ENCODE measurements at places on chromosomes 1 and 21.

DNA sequence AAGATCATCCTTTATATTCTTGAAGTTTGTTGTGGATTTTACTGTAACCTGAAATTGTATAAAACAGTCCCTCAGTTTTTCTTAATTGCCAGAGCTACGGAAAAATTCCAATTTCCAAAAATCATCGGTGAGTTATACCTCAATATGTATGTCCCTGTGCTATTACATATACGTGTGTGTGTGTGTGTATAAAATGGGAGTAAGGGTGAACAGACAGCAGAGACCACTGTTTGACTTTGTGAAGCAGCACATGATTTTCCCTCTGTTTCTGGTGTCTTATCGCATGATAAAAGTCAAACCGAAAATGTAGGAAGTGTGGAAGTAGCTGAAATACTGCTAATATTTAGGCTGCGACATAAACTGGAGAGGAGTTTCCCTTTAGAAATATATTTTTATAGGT lies 1.2 kb downstream of the OR2T1 start:
- DNase-seq: no peak

DNA sequence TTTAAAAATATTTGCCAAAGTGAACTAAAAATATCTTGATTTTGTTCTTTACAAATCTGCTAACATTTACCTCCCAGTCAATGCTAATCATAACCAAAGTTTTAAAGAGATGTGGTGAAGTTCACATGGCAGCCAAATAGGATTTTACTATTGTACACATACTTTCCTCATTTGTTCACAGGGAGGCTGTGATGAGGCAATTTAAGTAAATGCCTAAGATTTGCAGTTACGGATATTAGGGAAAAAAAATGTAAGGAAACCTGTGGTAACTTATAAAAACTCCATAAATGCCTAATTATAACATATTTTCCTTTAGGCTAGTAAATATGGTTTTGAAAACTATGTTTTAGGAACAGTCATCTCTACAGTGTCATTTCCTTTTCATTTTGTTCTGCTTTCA lies 32.4 kb downstream of the RGS5 start:
- DNase-seq: peak; percentile 14

DNA sequence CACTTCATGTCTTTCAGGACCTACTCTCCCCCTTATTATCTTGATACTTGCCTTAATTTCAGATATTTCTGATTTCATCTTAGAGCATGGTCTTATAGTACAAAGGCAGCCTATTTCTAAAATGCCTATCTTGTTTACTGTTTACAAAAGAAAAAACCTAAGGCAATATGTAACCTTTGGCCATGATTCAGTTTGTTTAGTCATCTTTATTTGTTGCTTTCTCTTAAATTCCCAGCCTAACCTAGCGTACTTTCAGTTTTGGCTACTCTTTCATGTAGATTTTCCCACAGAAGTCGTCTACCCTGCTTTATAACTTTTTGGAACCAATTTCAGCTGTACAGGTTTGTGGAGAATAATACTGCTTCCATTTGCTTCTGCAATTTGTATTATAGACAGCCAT lies 81.8 kb downstream of the KIF1B start:
- DNase-seq: no peak

GRCh38 chr1:101667761-101668160 lies 329.0 kb downstream of the OLFM3 start:
- DNase-seq: no peak

- no peak for DNase-seq
Measured at GRCh38 chr1:197100677-197101076, 33.6 kb upstream of the F13B start.

GRCh38 chr1:153616144-153616916 lies at the start of gene S100A14:
Gene S100A14, minus strand, starts transcription at chr1:153616325. Its CDS starts 467 bp downstream, at chr1:153615858.
- no peak for DNase-seq

DNA sequence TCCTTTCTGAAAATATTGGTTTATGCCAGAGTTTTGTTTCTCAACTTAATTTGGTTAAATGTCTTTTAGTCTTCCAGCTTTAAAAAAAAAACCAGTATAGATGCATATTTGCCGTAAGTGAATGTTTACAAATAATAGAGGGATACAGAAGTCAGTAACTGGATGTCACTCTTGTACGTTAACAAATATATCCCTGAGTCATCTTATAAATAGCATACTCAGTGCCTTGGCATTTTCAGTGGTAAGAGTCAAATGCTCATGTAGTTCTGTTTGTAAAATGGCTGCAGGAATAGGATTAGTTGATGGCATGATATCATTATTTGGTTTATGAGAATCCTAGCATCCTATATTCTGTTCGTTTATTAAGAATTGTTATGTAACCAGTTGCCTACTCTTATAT lies 55.4 kb downstream of the SPEN start:
- peak; percentile 31 for DNase-seq

DNA sequence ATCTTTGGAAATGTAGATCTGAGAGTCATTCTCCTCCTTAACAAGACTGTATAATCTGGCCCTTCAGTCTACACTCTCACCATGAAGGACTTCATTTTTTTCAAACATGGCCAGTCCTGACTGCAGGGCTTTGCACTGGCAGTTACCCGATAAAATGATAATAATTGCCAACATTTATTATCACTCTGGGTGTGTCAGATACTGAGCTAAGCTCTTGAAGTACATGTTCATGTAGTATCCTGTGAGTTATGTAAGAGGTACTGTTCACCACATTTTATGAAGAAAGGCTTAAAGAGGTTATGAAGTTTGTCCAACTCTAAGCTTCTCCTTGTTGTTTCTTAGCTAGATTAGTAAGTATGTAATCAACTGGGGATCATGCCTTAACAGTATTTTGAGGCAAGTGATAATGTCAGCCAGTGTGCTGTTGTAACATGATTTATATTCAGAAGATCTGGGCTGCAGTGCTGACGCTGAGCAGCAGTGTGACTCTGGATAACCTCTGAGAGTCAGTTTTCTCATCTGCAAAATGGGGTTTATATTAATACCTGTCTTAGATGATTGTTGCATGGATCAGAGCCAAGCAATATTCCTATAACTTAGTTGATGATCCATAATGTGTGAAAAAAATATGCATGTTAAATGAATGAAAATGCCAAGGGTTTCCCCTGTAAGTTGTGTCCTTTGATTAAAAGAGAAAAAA lies 42.1 kb upstream of the LEPR start:
- DNase-seq: no peak

GRCh38 chr1:10160907-10161490 lies 49.4 kb upstream of the KIF1B start:
- DNase-seq: no peak

- DNase-seq: no peak
Measured at GRCh38 chr21:31406510-31406909, 62.4 kb upstream of the TIAM1 start.

DNA sequence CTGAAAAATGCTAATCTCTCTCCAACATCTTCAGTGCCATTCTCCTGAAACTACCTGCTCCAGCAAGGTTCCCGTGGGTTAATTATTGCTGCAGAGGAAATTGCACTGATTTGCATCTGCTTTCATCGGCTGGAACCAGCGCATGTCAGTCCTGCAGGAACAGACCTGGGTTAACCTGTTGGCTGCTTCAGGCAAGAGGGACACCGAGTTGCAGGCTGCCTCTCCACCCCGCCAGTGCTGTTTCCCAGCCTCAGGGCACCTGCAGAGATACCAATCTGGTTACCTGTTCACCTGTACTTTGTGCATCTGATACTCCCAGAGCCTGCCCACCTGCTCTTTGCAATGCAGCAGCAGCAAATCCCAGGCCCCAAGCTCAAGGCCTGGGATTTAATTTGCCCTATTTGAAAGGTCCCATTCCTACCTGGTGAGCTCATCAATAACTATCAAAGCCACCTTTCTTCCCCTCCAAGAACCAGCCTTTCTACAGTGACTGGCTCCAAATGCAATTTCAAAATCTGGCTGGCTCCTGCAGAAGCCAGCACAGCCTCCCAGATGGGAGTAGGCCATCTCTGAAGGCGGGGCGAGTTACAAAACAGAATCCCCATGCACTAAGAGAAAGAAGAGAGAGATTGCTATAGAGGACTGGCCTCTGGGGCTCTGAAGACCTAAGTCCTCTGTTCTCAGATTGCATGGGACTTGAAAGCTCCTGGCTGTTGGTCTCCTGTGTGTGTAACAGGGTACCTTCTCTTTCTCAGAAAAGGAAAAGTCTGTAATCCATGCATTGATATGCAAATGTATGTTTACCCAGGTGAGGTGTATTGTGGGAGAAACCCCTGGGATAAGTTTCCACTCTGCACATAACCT lies 67.8 kb downstream of the TOMM20 start:
- peak; percentile 71 for DNase-seq

GRCh38 chr1:67890857-67891256 lies 57.6 kb upstream of the GNG12 start:
- DNase-seq: no peak

All from AG20443 (cell line).